ENCODE measurements at places on chromosomes 3 and 15.
A peak's percentile ranks its signal among the peaks of the same experiment; 100 is the strongest.

GRCh38 chr3:171699601-171700000 is 110.7 kb downstream of the PLD1 start:
- no peak for DNase-seq

- DNase-seq, result no peak
Observed at GRCh38 chr3:197281849-197282248, 16.6 kb downstream of the DLG1 start.

DNA sequence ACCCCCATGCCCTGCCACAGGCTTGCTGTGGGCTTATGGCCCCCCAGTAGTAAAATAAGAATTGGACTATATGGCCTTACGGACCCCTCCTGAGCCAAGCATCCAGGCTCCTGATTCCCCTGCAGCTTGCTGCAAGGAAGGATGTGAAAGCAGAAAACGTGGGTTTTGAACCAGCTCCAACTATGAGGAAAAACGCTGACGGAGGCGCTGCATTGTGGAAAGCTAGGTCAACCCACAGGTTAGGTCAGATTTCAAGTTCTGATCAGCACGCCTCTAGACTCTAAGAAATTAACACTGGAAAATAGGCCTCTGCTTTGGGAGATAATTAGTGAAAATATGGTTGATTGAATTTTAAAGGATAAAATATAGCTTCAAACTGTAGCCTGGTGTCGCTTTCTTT is 195.4 kb upstream of the HES1 start:
- DNase-seq, result no peak

GRCh38 chr15:40439461-40439959 is 1.2 kb upstream of the BAHD1 start:
- DNase-seq, result peak; percentile 46

DNA sequence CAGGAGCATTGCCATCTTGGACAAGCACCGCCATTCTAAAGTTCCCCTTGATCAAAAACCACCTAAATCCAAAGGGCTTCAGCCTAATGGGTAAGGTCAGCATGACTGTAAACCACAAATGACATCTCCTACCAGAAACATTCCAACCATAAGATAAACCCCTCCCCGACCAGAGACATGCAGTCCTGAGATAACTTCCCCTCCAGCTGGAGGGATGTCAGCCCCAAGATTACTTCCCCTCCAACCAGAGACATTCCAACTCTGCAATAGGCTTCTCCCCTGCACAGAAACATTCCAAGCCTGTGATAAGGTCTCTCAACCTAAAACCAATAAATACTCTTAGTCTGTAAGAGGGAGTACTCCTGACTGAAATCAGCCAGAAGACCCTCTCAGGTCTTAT is 62.7 kb upstream of the DNAJC19 start:
- DNase-seq, result no peak

GRCh38 chr3:185058796-185059195 is 94.1 kb downstream of the C3orf70 start:
- no peak for DNase-seq

DNA sequence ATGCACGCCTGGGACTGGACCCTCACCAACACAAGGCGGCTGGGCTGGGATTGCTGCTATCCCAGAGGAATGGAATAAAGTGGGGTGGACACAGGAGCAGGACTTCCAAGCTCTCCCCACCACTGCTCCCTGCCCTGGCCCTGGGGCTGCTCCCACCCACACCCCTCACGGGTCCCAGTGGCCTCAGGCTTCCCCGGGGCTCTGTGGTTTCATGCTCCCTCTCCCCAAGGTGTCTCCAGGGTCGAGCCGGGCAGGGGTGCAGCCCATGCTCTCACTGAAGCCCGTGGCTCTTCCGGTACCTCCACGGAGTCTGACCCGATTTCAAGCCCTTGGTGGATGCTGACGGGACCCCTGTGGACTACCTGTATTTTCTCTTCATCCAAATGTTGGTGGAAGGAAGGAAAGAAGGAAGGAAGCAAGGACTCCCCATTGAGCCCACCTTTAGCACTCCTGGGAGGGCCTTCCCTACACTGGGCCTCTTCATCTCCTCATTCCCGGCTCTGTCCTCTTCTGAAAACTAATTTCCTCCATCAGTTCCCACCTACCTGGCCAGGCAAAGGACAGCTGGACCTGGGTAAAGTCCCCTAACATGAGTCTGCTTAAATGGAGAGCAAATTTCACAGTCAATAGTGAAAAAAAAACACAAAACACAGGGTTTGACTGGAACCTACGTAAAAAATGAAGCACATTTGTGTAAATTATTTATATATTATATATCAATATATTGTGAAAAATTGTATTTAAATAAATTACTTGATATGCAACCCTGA is 44.0 kb upstream of the PCSK6 start:
- DNase-seq, result no peak

GRCh38 chr15:74789171-74789631 is 7.3 kb downstream of the CSK start:
- DNase-seq, result no peak

- DNase-seq, result no peak
Observed at GRCh38 chr15:97747342-97747741, 213.2 kb upstream of the ARRDC4 start.

- DNase-seq, result peak; percentile 77
Observed at GRCh38 chr15:58361273-58361759, 70.5 kb upstream of the LIPC start.

DNA sequence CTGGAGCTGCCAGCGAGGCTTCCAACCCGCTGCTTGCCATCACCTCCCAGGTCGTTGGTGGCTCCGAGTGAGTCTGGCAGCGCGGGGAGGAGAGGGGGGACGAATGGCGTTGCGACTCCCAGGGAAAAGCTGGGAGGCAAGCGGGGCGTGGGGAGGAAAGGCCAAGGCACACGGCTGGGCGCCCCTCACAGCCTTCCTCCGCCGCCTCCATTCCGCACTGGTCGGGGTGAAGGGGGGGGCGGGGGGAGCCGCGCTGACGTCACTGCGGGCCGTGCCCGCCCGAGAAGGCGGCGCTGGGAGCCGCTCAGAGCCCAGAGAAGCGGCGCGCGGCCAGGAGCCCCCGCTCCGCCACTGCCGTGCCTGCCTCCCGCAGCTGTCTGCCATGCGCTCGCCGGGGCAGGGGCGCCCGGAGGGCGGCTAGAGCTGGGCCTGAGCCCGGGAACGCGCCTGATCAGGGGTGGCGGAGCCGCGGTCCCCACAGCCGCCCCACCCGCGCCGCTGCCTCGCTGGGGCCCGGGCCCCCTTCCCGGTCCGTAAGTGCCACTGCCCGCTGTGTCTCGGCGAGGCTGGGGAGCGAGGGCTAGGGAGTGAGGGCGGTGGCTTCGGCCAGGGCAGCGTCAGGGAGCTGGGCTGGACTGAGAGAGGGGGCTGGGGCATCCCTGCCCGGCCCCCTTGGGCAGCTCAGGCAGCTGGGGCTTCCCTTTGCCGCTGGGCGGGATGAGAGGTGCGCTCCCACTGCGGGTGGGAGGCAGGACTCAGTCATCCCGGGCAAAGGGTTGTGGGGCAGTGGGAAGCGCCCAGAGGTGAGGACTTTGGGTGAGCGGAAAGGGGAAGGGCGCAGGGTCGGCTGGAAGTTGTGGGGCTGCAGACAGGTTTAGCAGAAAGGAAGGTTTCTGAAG is 27.8 kb upstream of the POLG start:
- DNase-seq, result peak; percentile 34

DNA sequence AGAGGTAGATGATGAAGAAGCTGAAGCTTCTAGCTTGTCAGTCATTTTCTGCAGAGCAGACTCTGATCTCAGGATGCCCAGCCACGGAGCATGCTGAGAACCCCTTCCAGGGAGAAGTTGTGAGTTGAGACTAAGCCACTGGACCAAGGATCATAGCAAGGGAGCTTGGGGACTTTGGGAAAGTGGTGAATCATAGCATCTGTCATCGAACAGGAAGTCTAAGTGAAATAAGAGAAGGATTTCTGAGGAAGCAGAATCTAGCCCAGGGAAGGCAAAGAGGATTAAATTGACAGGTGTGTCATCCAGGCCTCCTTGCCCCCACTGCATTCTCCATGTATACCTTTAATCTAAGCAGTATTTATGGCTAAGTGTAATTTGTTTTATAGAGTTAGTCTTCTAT is 71.8 kb upstream of the TMEM108 start:
- DNase-seq, result peak; percentile 9

DNA sequence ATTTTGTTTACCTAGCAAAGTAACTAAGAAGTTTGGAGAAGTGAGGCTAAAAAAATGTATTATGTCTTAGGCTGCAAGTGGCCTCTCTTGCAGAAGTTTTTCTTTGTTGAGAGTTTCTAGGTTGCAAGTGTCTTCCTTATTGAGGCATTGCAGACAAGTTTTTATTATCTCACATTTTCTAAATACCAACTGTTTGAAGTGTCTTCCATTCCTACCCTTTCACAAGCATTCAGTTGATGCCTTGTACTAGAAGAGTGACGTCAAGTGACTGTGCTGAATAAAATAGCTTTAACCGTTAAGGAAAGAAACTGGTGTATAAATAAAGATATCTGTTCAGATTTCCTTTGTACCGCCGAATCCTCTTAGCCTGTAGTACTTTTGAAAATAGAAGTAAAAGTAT is 123.3 kb downstream of the ALCAM start:
- DNase-seq, result no peak

DNA sequence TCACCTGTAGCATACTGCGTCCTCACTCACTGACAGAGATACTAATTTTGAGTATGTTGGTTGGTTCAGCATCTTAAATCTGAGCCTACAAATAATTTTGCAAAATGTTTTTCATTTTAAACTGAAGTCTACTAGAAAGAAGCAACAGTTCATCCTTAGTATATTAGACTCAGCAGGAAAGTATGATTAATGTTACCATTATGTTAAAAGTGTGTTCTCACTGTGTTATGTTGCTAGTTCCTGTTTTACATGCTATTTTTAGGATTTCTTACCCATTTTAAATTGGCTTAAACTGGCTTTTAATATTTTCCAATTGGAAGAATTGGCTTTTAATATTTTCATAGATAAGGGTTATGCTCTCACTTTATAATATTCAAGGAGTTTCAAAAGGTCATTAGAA is 25.7 kb downstream of the ACKR4 start:
- no peak for DNase-seq

DNA sequence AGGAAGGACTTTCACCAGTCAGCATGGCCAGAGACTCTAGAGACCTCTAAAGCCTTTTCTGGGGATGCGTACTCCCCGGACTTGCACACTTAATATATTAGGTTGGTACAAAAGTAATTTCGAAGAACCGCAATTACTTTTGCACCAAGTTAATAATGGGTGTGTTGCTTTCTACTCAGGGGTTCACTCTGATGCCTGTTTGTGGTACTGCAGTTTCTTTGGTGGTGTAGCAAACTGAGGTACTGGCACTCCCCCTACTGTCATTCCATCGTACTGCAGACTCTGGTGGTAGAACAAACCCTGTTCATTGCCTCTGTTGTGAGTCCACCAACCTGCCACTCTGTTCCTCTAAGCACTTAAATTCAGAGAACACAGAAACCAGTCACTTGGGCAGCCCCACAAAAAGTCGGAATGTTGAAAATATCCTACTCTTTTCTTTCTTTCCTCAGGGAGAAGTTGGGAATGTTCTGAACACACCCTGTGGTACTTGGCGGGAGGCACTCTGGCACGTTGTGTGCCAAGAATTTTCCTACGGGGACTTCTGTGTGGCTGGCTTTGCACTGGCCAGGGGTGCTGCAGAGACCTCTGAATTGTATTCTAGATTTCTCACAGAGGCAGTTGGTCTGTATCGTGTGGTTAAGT is 46.3 kb downstream of the GABRG3 start:
- peak; percentile 36 for DNase-seq

- no peak for DNase-seq
Observed at GRCh38 chr15:46580487-46580886, 945.7 kb downstream of the SQOR start.

GRCh38 chr15:80152896-80153876 is at the start of gene FAH:
Gene FAH (plus strand): TSS chr15:80152999. CDS start chr15:80153055, 56 bp downstream.
- peak; percentile 42 for DNase-seq

- no peak for DNase-seq
Observed at GRCh38 chr15:90729261-90729660, 12.1 kb downstream of the BLM start.

GRCh38 chr15:25886498-25887140 is 23.5 kb upstream of the ATP10A start:
- no peak for DNase-seq

GRCh38 chr3:172153335-172153861 is 114.0 kb downstream of the FNDC3B start:
- DNase-seq, result no peak

GRCh38 chr15:69454953-69455352 is 2.3 kb downstream of the RPLP1 start:
- no peak for DNase-seq

DNA sequence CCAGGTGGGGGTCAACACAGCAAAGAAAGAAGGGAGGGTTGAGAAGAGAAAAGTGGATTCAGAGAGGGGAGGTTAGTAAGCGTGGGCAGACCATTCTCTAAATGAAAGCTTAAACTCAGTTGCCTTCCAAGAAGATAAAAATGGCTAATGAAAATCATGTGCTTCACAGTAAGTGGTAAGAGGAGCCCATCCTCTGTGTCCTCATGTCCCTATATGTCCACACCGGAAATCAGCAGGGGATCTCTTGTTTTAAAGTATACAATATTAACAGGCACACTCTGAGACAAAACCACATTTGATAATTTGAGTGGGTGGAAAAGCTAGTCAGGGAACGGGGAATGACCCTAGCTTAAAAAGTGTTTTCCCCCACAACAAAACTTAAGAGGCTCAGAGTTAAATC is 4.4 kb upstream of the FOXP1 start:
- peak; percentile 1 for DNase-seq

- DNase-seq, result no peak
Observed at GRCh38 chr15:41836073-41836472, 2.6 kb upstream of the PLA2G4B start.

- no peak for DNase-seq
Observed at GRCh38 chr15:37903919-37904625, 30.4 kb upstream of the TMCO5A start.

DNA sequence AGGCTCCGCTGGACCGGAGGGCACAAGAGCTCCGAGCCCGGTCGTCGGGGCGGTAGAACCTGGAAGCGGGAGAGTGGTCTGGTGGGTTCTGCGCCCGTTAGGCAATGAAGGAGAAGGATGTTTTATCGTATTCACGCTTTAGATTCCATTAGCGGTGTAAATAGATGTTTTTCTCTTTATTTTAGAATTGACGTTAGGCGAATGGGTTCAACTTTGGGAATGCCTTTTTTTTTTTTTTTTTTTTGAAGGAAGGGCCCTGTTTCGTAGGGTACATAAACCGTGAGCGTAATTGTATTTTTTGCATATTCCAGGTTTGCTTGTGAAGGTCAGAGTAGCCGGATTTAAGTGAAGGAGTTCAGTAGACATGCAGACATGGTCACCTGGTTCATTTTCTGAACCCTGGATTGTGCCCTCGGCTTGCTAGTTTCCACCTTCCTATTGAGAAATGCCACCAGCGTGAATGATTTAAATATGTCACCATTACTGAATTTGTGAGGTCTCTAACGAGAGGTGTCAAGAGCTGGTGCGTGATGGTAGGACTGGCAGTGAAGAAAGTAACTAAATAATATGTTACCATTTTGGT is 808 bp downstream of the RBM6 start:
- DNase-seq, result no peak

DNA sequence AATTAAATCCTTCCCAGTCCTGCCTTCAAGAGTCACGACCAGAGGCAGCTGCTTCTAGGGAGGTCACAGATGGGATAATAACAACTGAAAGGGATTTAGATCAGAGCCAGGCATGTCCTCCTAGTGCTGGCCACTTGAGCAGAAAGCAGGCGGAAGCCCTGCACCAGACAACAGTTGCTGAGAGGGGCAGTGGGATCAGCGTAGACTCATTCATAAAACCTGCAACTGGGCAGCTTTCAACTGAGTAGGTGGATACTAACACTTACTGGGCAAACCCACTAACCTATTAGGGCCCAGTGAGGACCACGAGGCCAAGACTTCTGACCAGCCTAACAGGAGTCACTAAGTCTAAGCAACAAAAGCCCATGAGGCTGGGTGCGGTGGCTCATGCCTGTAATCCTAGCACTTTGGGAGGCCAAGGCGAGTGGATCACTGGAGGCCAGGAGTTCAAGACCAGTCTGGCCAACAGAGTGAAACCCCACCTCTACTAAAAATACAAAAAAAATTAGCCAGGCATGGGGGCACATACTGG is 67.0 kb downstream of the DAPK2 start:
- no peak for DNase-seq

Measured in A673 (cell line).